NCI-H1105 (cell line): ENCODE measurements at places on chromosomes 1 and 21.

- peak; percentile 54 for DNase-seq
These were observed 1.3 kb downstream of the NTNG1 start for GRCh38 chr1:107142140-107142542.

DNA sequence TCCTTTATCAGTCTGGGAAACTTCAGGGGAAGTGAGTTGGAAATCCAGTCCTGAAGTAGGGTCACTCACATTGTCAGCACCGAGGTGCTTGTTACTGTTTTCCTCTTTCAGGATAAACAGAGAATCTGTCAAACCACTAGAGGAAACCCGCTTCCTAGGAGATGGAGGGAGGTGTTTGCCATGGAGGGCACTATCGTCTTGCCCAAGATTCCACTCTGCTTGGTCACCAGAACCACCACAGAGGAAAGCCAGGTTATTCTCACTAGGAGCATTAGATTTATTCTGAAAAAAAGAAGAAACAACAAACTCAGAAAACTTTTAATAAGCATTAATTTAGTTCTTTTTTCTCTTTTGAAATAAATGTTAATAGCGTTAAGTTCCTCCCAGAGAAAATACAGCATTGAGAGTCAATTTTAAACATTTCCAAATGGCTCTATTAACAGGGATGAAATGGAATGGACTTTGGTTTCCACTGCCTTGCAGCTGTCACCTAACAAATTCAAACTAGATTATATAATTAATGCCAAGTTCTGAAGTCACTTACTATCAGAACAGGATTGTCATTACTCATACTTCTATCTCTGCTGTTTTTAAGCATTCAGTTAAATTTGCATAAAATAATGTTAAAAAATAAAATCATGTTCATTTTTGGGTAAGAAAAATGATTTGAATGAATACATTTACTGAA, 242.8 kb downstream of the CRB1 start:
- DNase-seq, result no peak

GRCh38 chr1:203569490-203570318, 56.9 kb upstream of the ATP2B4 start:
- no peak for DNase-seq

DNA sequence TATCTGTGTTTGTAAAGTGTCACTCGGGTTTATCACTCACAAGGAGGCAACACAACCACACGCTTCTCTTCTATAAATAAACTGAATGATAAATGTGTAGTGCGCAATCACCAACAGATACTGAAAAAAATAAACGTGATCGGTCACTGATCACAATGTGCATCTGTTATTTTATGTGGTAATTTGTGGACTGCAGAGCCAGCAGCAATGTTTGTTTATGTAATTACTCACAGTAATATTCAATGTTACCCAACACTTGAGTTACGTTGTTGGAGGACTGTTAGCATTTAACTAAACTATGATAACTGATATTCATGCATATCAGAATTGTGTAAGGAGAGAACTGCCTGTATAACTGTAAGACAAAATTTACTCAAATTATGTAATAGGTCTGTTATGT, 129.6 kb downstream of the USH2A start:
- DNase-seq, result no peak

GRCh38 chr21:26438976-26439375, 134.1 kb downstream of the CYYR1 start:
- no peak for DNase-seq

GRCh38 chr1:150397392-150398032, 33.6 kb downstream of the RPRD2 start:
- no peak for DNase-seq

- DNase-seq, result no peak
These were observed 19.7 kb upstream of the RAB4A start for GRCh38 chr1:229251185-229251584.

DNA sequence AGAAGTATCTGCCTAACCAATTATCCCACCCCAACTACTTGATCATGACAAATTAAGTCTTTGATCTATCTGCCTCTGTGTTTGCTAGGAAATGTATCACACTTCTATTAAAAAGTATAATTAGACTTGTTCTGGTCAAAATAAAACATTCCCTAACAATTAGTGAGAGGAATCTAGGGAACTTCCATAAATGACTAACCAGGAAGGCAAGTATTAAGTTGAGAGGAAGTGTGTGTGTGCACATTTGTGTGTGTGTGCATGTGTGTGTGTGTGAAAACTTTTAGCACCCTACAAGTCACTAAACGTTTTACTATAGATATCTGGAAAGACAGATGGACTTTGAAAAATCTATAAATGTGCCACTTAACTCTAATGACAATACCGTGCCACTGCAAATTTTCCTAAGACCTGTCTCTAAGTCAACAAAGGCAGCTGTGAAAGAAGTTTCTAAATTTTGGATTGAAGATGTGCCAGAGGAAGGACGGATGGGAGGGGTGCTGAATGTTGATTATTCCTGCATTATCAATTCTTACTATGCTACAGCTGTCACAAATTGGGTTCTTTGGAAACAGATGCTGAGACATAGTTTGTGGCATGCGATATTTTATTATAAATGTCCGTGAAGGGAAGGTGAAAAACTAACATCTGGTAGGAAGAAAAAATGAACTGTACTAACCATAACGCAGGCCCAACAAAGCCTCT, 567.1 kb downstream of the PTPRC start:
- no peak for DNase-seq

DNA sequence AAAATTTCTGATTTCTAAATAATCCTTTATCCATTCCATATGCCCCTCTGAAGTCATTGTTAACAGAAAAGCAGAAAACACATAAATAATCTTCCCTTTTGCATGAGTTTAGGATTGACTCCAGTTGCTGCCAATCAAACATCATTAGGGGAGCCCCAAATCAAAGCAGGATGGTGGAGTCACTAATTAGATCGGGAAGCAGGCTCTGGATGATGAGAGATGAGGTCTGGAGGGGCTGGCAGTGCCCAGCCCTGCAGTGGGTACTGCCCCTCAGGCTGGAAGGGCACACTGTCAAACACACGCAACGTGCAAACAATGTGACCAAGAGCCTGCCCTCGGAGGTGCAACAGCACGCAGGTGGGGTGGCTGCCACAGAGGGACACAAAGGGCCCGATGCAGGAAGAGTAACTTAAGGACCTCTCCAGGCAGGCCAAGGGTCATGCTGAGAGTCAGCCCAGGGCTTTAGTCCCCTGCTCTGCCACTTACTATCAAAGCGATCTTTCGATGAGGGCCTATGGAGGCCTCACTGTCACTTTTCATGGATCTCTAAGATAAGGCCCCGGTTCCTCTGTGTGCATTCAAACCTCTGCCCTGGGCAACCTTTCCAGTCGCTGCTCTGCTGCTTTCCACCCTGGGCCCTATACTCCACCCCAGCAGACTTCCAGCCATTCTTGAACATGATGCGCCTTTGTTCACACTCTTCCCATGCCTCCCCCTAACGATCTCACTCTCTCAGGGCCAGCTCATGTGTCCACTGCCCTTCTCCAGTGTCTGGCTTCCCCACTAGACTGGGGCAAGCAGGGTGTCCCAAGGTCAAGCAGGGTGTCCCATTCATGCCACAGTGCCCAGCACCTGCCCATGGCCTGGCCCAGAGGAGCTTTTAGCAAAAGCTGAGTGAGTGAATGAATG, 98.9 kb downstream of the DMRTB1 start:
- no peak for DNase-seq

DNA sequence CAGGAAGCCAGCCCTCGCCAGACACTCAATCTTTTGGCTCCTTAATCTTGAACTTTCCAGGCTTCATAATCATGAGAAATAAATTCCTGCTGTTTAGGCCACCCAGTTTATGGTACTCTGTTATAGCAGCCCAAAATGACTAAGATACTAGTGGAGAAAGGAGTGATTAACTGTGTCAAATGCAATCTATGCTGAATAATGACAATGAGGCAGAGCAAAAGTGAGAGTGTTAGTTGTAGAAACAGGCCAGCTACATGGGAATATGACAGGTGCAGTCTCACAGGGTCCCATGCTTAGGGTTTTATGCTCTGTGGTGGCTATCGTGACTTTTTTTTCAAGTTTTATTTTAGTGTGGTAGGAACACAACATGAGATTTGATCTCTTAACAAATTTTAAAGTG, 888.8 kb downstream of the TTLL7 start:
- DNase-seq, result no peak
